Thoracic aorta (tissue), 2 donors: ENCODE measurements at places on chromosomes 12 and 14.

- DNase-seq, result no peak
Measured at GRCh38 chr14:32542507-32542906, 213.4 kb downstream of the AKAP6 start.

GRCh38 chr12:106740818-106741217, 33.7 kb upstream of the RIC8B start:
- DNase-seq, result no peak

DNA sequence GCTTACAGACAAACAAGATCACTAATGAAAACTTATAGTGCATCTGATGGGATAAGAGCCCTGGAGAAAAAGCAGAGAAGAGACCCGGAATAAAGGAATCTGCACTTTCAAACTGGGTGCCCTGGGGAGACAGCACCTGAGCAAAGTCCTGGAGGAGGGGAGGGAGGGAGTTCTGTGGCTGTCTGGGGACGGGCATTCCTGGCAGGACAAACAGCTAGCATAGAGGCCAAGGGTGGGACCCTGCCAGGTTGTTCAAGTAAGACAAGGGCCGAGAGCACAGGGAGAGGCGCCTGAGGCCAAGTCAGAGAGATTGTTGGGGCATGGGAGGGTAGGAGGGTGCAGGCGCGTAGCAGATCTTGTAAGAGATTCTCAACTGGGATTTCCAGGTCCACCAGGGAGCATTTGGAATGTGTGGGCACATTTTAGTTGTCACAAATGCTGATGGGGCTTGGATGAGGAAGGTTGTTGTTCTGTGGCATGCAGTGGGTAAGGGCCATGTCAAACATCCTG, 14.2 kb downstream of the IQSEC3 start:
- DNase-seq, result no peak

DNA sequence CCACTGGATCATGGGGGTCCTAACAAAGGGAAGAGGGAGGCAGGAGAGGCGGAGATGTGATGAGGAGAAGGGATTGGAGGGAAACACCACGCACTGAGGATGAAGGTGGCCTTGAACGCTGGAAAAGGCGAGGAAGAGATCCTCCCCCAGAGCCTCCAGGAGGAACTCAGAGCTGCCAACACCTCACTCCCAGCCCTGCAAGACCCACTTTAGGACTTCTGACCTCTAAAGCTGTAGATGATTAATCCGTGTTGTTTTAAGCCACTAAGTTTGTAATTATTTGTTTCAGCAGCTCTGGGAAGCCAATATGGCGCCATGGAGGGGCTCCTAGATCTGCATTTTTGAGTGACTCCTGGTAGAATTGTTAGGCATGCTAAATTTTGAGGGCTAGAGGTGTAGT, 74.6 kb upstream of the CEP83 start:
- no peak for DNase-seq

DNA sequence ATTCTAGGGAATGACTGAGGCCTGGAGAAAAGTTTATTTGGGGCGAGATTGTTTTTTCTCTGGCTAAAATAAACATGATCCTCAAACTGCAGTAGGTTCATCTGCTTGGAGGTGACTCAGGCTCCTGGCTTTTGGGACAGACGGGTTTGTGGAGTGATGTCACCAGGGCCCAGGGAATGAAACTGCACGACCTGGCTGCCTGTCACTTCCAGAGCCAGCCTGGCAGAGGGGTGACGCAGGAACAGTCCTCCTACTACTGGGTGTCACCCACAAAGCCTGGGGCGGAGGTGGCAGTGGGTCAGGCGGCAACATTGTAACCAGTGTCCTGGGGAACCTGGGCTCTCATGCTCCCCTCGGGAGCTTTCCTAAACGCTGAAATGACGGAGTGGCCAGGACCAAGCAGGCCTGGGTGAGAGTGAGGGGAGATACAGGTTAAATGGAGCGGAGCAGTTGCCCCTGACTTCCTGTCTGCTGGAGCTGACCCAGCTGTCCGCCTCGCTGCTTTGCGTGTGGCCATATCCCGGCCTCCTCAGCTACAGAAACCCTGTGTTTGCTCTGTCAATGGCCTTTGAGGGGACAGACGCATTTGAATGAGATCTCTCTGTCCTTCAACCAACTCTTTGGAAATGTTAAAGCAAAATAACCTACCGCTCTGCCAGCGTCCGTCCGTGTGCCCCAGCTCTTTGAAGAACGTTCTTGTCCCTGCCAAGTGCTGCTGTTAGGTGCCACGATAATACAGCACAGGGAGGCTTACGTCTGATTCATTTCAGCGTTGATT, 6.5 kb downstream of the HIP1R start:
- no peak for DNase-seq

- no peak for DNase-seq
Measured at GRCh38 chr14:61140872-61141271, 140.3 kb downstream of the TMEM30B start.

DNA sequence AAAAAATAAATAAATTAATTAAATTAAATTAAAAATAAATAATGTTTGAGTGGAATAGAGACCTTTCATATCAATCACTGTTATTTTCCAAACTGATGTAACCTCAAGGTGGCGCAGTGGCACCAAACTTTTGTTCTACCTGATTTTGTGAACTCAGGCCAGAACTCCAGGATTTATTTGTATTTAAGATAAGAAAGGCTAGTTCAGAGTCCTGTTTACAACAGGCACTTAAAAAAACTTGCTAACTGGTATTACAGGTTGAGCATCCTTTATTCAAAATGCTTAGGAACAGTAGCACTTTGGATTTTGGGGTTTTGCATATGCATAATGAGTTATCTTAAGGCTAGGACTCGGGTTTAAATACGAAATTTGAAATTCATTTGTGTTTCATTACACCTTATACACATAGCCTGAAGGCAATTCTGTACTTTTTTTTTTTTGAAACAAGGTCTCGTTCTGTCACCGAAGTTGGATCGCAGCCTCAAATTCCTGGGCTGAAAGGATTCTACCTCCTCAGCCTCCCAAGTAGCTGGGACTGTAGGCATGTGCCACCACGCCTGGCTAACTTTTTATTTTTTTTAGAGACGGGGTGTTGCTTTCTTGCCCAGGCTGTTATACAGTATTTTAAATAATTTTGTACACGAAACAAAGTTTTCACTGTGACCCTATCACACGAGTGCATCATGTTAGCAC, 32.4 kb downstream of the YY1 start:
- no peak for DNase-seq

- no peak for DNase-seq
Measured at GRCh38 chr12:22103418-22103817, 57.4 kb downstream of the CMAS start.

- no peak for DNase-seq
Measured at GRCh38 chr12:2689879-2690278, 104.9 kb upstream of the FKBP4 start.

DNA sequence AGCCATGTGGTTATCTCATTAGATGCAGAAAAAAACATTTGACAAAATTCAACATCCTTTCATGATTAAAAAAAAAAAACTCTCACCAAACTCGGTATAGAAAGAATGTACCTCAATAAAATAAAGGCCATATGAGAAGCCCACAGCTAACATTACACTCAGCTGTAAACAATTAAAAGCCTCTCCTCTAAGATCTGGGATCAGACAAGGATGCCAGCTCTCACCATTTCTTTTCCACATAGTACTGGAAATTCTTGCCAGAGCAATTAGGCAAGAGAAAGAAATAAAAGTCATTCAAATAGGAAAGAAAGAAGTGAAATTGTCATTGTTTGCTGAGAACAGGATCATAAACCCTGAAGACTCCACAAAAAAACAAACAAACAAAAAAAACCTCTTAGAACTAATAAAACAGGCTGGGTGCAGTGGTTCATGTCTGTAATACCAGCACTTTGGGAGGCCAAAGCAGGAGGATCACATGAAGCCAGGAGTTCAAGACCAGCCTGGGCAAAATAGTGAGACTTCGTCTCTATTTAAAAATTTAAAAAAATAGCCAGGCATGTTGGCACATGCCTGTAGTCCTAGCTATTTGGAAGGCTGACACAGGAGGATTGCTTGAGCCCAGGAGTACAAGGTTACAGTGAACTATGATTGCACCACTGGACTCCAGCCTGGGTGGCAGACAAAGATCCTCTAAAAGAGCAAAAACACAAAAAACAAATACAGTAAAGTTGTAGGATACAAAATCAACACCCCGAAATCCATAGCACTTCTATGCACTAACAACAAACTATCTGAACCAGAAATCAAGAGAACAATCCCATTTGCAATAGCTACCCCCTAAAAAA, 114.4 kb downstream of the FOXA1 start:
- no peak for DNase-seq

DNA sequence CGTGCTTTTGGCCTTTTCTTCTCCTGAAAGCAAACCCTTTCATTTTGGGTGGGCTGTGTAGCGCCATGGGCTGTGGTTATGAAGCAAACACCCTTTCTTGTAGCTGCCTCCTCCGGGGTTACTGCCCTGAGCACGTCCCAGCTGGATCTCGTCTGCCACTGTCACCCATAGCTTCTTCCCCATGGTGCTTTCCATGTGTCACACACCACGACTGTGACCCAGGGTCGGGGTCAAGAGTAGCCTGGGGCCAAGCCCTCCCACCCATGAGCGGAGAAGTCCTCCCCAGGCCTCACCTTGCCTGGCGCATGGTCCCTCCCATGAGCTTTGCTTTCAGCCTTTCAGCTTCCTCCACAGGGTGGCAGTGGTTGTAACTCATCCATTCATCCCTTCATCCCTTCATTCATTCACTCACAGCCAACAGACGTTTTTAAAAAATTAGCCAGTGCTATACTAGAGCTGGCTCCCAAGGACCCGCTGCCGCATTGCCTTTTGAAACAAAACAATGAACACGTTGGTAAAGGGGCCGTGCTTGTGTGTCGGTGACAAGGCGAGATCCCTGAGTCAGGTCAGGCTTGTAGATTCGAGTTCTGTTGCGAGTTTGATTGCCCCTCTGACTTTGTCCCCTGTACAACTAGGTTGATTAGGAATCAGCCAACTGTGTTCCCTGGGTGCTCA, 29.5 kb downstream of the MEG3 start:
- no peak for DNase-seq

DNA sequence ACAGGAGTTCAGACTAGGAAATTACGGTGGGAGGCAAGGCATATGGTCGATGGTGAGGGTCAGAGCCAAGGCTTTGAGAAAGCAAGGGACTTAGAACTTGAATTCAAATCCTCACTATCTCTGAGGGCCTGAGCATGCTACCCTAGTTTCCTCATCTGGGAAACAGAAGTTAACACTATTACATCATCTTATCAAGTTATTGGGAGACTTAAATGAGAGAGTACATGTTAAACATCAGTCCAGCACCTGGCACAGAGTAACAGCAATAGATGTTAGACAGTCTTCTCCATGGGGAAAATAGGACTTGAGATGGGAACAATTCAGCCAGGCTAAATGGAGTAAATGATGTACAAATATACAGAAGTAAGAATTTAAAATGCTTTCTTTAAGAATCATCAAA, 38.5 kb downstream of the SLC38A1 start:
- DNase-seq, result no peak

DNA sequence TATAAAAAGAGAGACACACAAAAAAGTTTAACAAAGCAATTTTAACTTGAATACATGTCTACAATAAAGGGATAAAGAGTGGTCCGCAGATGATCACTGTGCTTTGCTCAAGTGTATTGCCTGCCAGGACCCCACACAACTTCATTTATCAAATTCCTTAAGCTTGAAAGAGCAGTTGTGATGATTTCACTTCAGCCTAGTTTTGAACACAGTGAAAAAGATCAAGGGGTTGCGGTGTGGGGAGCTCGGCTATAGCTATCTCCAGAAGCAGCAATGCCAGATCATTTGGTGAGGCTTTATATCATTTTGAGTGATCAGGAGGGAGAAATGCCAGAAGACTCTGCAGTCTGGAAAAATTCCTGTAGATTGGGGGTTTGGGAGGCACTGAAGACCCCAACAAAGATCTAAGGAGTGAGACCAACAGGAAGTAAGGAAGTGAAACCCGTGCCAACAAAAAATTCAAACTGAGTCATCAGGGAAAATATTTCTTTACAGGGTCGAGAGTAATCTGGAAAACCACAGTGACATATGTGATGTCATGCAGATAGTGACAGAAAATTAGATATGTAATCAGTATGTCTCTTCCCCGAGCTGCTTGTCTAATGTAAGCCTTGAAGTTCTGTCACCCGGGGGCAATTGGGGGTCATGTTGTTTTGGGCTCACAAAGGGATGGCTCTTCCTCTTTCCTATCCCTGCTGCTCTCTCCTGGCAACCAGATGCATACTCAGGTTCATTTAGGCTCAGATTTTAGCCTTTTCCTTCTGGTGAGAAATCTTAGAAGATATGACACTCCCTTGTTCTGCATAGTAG, 221.8 kb downstream of the MSRB3 start:
- no peak for DNase-seq

DNA sequence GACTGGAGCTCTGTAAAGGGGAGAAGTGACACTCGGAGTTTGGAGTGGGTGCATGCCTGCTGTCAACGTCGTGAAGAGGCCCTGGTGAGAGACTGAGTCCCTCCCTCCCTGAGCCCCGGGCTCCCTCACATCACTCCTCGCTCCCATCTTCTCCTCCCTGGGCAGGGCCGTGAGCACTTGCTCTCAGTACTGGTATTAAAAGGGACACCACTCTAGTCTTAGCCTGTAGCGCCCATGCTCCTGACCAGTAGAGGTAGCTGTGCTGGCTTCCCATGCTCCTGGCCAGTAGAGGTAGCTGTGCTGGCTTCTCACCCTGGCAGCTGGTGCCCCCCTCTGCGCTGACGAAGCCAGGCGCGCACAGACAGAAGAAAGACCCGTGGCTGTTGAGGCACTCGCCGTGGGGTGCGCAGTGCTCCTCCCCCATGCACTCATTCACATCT, 14.7 kb downstream of the ISCA2 start:
- DNase-seq, result no peak

DNA sequence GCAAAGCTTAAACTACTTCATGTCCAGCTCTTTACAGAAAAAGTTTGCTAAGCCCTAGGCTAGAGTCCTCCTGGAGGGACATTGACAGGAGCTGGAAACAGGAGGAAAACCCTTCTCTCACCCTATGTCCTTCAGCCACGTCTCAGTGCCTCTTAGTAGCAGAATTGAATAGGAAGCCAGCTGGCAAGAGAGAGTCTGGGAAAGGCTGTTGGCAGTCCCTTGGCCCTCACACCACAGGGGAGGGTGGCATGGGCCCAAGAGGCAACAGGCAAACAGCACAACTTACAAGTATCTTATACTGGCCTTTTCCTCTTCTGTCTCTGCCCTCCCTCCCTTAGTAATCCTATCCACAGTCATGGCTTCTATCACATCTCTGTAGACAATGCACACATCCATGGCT, 27.7 kb upstream of the DHRS2 start:
- DNase-seq, result no peak

DNA sequence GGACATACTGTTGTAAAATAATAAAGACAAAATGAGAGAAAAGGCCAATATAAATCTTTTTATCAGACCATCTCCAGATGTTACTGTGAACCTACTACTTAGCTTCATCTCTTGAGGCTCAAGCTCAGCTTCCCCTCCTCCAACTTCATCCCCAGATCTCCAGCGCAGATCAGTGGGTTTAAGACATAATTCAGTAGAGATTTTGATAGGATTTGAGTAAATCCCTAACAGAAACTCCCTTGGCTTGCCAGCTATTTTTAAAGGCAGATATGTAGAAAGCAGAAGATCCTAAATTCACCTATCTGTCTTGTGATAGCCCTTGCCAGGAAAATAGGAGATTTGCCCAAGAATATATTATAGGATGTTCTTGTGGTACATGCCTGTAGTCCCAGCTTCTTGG, 236.7 kb downstream of the FBXL14 start:
- DNase-seq, result no peak

- DNase-seq, result no peak
Measured at GRCh38 chr12:85794531-85794930, 41.7 kb downstream of the RASSF9 start.

- DNase-seq, result no peak
Measured at GRCh38 chr12:77401770-77402081, 336.4 kb upstream of the E2F7 start.
